ENCODE measurements at places on chromosomes 7 and 10.

DNA sequence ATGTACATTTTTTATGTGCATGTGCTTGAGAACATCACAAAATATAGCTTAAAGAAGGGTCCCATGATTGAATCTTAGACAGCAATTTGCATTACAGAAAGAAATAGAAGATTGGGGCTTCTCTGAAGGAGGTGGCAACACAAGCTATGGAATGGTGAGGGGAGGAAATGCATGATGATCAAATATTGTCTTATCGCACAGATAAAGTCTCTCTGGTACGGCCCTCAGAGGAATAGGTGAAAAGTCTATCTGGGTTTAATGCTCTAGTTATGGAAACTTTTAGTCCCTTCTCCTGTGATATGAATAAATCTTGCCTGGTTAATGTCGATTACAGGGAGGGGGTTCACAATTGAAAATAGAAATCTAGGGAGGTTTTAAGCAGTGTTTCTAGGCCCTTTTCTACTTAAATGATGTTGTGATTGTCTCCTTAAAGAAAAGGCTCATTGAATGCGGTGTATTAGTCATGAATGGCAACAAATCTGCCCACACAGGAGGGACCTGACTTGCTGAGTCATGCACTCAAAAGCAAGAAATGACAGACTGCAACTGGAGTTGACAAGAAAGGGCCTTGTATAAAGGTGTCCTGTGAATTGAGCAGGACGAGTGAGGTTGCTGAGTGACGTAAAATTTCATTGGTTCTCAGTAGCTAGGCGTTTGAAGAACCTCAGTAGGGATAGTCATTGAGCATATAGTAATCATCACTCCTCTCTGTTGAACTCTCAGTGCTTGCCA lies 133.4 kb upstream of the CSTF2T start:
- ATAC-seq = no peak

- no peak for ATAC-seq
Measured at GRCh38 chr10:60908031-60908430, 36.0 kb downstream of the RHOBTB1 start.

GRCh38 chr10:71222601-71223346 lies 10.4 kb downstream of the UNC5B start:
- ATAC-seq = no peak

GRCh38 chr7:47188653-47189315 lies 393.1 kb downstream of the TNS3 start:
- peak; percentile 84 for ATAC-seq

GRCh38 chr10:8331896-8332729 lies 277.6 kb downstream of the GATA3 start:
- peak; percentile 92 for ATAC-seq

GRCh38 chr10:29328983-29329382 lies 40.1 kb downstream of the LYZL1 start:
- ATAC-seq = no peak

- peak; percentile 88 for ATAC-seq
Measured at GRCh38 chr10:45000752-45001380, at the start of gene ZNF22. TSS of gene ZNF22 (plus strand) at chr10:45000923. CDS start at chr10:45003369, 2,446 bp downstream.

DNA sequence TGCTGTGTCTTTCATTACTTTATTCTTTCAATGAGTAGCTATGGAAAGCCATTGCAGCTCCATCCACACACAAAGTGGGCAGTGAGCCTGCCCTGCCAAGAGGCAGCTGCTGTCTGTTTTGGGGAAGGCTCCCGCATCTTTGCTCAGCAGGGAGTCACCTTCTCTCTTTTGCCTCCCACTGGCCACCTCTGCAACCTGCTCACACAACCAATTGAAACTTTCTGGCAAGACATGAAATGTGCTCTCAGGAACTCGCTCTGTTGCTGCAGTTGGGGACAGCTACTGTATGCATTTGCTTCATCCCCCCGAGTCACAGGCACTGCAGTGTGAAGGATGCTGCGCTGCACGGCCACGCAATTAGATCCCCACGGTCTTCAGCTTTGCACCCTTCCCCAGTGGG lies 244.8 kb upstream of the NFE2L3 start:
- ATAC-seq = no peak

- no peak for ATAC-seq
Measured at GRCh38 chr10:127283576-127283975, 87.2 kb upstream of the INSYN2A start.

- ATAC-seq = peak; percentile 24
Measured at GRCh38 chr7:30226614-30227268, 57.7 kb upstream of the ZNRF2 start.

- peak; percentile 24 for ATAC-seq
Measured at GRCh38 chr7:127900732-127901685, 130.2 kb downstream of the LRRC4 start.

DNA sequence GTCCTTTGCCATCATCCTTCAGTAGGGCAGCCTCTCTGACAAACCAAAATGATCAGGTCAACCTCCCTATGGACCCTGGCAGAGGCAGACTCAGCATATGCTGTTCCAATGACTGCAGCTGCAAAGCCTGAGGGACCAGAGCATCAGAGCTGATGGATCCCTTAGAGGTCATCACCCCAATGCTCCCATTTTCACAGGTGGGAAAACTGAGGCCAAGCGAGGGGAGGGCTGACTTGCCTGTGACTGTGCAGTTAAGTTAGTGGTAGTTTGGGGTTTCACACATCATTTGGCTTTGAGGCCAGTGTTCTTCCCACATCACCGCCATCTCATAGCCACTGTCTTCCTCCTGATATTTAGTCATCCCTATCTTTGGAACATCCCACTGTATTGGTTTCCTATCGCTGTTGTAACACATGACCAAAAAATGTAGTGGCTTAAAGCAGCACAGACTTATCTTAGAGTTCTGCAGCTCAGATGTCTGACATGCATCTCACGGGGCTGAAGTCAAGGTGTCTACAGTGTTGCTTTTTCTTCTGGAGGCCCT lies 69.3 kb upstream of the PDZD8 start:
- ATAC-seq = no peak

GRCh38 chr7:42350801-42351200 lies 113.8 kb upstream of the GLI3 start:
- no peak for ATAC-seq

DNA sequence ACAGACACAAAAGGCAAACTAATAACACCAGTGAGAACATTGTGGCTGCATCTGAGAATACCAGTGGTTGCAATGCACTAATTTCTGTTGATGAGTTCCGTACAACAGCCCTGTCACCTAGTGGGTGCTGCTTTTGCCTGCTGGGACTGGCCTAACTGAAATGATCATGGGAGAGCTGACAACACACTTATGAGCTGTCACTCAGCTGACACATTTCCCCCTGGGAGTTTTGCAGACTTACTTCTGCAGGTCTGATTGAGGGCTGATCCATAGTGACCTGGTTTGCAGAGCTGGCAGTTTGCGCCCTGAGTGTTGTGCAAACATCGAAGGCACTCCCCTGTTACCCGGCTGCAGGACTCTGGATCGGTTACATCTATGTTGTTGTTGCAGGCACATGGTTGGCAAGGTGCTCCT lies 60.6 kb upstream of the LAMB1 start:
- no peak for ATAC-seq

- ATAC-seq = no peak
Measured at GRCh38 chr7:84250452-84250851, 55.9 kb upstream of the SEMA3A start.

- ATAC-seq = no peak
Measured at GRCh38 chr10:13820964-13821337, 234.2 kb downstream of the PRPF18 start.

DNA sequence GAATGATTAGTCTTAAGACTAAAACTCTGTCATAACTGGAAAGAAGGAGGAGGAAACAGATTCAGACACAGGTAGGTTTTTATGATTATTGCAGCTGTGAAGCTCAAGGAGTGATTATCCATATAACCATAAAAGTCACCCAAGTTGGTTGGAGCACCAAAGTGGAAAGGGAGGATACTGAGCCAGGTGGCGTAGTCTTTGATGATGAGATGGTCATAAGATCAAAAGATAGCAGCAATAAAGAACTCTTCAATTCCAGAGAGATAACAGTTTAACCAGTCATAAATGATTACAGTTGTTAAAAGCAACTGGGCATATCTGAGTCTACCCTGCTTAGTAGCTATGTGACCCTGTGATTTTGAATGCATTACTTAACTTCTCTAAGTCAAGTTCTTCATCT lies 8.4 kb downstream of the ABCB1 start:
- ATAC-seq = no peak

DNA sequence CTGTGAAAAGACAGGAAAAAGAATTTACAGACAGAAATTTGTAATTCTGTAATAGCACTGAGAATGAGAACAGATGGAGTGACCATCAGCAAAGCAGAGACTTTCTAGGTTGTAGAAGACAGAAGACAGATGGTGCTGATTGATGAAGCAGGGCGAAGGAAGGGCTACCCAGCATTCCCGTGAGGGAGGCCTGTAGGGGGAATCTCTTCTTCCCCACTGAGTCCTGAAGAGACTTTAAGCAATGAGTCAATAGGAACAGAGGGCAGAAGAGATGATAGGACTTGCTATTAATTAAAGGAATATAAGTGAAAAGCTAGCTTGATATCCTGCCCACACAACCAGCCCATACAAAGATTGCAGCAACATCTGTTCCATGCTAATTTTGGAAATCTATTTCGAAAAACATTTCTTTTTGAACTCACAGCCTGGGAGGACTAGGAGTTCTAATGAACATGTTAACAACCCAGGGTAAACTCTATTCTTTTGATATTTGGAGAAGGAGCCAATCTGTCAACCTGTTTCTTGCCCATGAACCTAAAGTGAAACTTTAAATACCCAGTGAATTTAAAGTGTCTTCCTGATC lies 44.1 kb downstream of the RALA start:
- peak; percentile 67 for ATAC-seq

- ATAC-seq = no peak
Measured at GRCh38 chr10:102342458-102342857, 53.0 kb upstream of the NFKB2 start.

DNA sequence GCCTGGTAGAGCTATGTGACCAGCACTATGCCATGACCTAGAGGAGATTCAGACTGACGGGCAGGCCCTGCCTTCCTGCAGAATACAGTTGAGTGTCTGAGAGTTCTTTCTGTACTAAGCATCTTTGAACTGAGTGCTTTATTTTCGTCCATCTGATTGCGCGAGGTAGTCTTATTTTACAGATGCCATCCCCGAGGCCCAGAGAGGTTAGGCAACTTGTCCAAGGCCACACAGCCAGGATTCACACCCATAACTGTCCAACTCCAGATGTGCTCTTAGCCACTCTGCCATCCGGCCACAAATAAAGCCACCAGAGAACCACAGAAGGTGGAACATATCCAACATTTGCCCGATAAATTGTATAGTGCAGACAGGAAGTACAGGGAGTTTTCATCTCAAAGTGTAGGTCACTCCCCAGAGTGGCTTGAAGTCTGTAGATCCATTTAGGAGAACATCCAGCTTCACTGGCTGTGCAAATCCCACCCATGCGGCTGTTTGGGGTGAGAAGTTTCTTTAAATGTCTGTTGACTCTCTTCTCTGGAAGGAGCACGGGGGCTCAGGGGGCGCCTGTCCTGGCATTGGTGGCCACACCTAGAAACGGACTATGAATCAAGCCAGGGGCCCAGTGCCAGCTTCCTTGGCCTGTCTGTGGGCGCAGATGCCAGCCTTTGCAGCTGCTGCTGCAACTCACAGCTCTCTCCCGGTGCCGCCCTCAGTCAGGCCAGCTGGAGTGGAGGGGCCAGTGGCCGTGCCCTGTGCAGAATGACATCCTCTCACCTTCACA lies 11.1 kb downstream of the CHST3 start:
- ATAC-seq = no peak

- no peak for ATAC-seq
Measured at GRCh38 chr10:24374134-24374915, 165.4 kb downstream of the KIAA1217 start.

- no peak for ATAC-seq
Measured at GRCh38 chr7:44139311-44140010, 1.7 kb downstream of the MYL7 start.

DNA sequence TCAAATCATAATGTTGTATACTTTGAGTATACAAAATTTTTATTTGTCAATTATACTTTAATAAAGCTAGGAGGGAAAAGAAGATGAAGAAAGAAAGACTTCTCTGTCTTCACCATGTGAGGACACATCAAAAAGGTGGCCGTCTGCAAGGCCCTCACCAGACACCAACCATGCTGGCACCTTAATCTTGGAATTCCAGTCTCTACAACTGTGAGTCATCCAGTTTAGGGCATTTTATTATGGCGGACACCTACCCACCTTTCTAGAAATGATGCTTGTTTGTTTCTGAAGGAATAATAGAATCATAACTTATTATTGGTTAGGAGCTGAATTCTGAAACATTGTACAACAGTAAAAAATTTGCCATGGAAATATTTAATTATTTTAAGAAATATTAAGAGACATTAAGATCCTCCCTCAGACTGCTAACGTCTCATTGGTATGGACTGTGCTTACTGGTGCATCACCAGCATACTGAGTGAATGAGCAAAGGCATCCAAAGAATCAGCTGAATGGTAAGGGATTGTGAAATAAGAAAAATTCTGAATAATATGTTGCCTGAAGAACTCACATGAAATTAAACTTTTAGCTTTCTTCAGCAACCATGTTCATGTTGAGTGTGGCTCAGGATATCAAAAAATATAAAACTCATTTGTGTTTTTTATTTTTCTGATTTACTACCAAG lies 536.6 kb downstream of the HTR7 start:
- ATAC-seq = no peak

DNA sequence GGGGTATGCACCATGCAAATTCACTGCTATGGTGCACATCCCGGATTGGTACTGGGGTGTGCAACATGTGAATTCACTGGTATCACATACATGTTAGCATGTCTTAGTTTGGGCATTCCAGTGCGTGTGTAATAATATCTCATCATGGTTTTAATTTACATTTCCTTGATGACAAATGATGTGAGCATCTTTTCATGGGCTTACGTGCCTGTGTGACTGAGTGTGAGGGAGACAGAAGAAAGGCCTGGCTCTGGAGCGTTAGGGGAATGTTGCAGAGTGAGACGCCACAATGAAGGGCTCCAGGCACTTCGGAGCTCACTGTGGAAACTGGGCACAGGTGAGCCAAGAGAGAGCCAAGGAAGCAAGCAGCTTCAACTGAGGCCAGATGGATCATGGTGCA lies 162.6 kb downstream of the UBE2H start:
- no peak for ATAC-seq

All from motor neuron (in vitro differentiated cells).